Stimulated activated CD4-positive, alpha-beta T cell treated with anti-CD3 and anti-CD28 coated beads, Interleukin-1b, Interleukin-23, amount 100 ng/mL, for 1 hour (primary cell): ENCODE measurements at places on chromosomes 1 and 21.

GRCh38 chr21:43902441-43902840 lies 37.4 kb downstream of the AGPAT3 start:
- no peak for DNase-seq

DNA sequence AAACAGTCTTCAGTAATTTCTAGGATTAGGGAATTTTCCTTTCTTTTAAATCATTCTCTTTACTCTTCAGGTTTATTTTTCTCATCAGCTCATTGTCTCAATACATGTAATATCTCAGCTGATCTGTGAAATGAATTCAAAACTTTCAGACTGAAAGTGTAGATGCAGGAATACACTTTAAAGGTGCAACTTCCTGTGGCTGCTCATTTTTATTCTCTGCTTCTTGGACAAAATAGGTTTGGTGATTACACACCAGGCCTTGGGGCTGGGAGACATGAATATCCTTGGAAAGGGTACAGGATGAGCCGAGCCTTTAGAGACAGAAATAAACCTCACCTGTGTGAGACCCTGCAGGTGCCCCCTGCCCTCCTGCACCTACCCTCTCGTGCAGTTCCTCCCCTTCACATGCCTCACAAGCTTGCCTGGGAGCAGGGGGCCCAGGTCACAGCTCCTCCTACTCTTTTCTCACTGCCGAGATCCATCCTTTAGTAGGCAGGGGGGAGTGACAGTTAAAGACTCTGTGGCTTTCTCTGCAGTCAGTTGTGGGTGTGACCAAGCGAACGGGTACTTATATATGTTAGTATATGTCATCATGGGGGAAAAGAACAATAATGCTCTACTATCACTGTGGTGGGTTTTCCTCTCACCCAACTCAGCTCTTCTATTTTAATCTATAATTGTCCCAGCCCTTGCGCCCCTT lies 23.6 kb downstream of the XCL2 start:
- no peak for DNase-seq

GRCh38 chr1:3166206-3166918 lies 97.4 kb downstream of the PRDM16 start:
- DNase-seq, result no peak

GRCh38 chr1:174990382-174990999 lies 9.3 kb upstream of the CACYBP start:
- DNase-seq, result no peak

- no peak for DNase-seq
These were observed 666.2 kb upstream of the CAMK1G start for GRCh38 chr1:208917281-208917680.

DNA sequence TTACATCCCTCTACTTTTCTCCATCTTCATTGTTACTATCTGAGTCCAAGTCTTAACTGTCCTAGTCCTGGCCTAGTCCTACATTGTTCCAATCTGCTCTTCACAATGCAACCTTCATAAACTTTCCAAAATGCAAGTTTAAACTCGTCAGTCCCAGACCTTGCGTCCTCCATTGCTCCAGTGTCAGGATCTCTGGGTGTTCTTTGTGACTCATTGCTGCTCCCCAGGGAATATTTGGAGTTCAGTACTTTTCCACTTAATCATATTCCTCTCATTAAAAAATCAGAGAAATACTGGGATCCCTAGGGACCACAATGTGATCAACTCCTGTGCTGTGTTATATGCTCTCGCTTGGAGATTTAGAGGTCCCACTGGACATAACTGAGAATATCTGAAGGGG lies 18.0 kb upstream of the KPRP start:
- DNase-seq, result no peak

- no peak for DNase-seq
These were observed 85.9 kb downstream of the USP24 start for GRCh38 chr1:55129194-55129728.

DNA sequence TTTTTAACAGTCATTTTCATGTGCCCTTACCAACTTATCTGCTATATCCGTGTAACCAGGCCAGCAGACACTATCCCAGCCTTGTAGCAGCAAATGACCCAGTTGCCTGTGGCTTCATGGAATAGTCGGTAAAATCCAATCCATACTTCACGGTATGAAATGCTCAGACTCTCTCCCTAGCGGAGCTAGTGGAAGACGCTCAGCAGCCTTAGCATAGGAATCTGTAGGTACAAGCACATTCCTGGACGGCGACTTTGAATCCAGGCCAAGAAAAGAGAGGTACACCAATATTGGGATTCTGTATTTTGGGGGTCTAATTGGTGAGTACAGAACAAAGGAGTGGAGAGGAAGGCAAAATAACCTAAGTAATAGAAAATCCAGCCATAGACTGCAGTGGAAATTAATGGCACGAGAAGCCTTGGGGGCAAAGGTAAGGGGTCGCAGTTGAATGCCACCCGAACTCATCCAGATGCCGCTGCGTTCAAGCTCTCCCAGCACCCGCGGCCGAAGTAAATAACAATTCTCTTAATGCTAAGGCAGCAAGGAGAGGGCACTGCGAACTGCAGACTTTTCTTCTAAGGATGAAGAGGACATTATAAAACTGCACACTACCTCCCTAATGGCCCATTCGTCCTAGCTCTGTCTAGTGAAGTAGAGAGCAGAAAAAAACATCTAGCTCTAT lies 17.7 kb upstream of the TBX15 start:
- DNase-seq, result no peak

GRCh38 chr1:22105611-22106207 lies 37.2 kb downstream of the WNT4 start:
- DNase-seq, result no peak
